ENCODE measurements at places on chromosomes 7 and 10. TPM values are rescaled to one million over a fixed set of nuclear protein-coding genes. Genes with fewer than 3 reads are reported as not detected.

GSDME gene
- 39.5 TPM for total RNA-seq

MCM10 gene
- total RNA-seq = 2.4 TPM

TUBAL3 gene
- not detected for total RNA-seq

CLIP2 gene
- total RNA-seq = 113 TPM

FZD8 gene
- 13.0 TPM for total RNA-seq

OPN1SW gene
- total RNA-seq = not detected

CRCP gene
- total RNA-seq = 62.4 TPM

PAPOLB gene
- total RNA-seq = 0.82 TPM

ANKMY2 gene
- 96.6 TPM for total RNA-seq

All from frontal cortex (tissue), 4 donors.